ENCODE measurements at places on chromosomes 4 and X.

- DNase-seq = no peak
These were observed 23.3 kb downstream of the SPARCL1 start for GRCh38 chr4:87505862-87506261.

- no peak for DNase-seq
These were observed 25.8 kb downstream of the EXOC1 start for GRCh38 chr4:55879224-55879623.

DNA sequence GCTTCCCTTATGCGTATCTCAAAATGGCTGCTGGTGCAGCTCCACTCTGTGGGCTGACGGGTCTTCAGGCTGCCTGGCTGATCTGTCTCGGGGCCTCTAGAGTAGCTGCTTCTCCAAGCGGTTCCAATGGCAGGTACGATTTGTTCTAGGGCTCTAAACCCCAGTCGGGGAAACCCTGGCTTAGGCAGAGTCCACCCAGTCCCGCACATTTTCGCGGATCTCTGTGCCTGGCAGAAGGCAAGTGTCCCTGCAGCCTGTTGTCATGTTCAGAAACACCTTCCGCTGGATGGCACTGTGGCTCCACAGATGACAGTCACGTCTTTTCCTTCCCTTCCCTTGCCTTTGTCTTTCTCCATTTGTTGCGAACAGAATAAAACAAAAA is 54.4 kb downstream of the NBDY start:
- no peak for DNase-seq

DNA sequence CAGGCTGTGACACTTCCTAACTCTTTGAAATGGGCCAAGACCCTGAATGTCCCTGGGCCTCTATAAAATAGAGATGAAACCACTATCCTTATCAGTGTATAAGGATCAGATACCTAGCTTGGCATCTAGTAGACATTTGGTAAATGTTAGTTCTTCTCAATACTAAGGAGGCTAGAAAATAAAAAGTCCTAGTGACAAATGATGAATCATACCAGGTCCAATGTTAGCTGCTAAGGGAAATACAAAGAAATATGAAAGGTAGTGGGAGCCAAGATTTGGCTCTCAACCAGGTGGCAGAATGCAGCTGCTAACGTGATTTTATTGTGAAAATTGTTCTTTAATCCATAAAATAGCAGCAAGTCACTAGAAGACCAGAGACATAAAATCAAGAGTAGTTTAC is 19.8 kb upstream of the PPARGC1A start:
- DNase-seq = no peak

DNA sequence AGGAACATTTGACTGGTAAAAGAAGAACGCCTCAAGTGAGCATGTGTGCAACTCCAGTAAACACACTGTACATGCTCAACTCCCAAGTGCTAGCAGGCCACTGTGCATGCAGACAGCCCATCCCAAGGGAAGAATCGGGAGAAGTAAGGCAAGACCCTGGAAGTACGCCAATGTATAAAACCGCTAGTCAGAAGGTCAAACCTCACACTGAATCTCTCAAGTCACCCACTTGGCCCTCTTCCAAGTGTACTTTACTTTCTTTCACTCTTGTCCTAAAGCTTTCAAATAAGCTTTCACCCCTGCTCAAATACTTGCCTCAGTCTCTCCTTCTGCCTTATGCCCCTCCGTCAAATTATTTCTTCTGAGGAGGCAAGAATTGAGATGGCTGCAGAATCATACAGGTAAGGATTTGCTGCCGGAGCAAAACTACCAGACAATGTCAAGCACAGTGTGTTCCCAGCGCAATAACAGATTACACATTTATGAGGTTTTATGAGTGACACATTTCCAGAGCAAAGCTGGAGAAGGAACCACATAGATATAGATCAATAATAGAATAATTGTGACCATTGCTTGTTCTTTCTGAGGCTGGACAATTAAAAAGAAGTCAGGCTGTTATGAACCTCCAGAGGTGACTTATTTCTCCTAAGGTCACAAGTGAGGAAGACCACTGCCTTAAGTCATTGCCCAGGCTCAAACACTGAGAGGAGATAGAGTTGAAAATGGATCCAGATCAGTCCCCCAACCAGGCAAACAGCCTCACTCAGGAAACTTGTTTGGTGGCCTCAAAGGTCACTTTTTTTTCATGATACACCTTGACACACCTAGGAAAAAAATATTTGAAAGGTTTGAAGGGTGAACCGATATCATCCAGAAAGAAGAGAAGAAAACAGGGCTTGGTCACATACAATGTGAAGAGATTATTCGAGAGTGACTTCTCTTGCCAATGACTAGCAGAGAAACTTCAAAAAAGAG is 26.3 kb downstream of the CXCL1 start:
- DNase-seq = no peak

GRCh38 chr4:31538877-31539276 is 818.7 kb downstream of the PCDH7 start:
- no peak for DNase-seq

DNA sequence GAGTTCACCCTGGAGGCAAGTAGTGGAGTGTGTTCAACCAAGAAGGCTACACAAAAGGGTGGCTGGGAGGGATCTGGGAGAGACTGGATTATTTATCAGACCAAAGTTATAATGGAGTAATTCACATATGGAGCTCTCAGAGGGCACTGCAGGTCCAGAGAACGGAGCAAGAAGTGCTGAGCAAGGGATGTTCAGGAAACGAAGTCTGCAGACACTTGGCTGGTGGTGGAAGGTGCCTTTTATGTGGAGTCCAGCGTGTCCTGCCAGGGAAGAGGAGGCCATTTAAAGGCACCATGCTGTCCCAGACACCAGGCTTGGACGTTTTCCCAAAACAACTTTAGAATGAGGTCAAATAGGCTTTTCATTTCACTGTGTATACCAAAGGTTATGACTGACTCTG is 130.1 kb downstream of the CEP135 start:
- DNase-seq = no peak

DNA sequence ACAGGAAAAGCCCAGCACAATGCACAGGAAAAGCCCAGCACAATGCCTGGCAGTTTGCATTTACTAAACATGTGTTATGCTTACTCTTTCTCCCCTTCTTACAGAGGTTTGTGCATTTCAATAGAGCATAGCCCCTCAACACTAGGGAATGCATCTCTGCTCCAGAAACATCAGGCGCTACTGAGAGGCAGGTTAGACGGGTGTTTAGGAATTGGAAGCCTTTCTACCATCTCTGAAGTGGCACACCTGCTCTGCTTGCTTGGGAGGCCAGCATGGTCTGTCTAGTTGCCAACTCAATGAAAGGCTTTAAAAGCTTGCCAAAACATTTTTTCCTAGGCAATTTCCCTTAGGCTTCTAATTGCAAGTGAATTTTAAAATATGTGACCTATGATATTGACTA is 55.7 kb downstream of the GRID2 start:
- no peak for DNase-seq

- DNase-seq = peak; percentile 5
These were observed 171.7 kb downstream of the SHROOM3 start for GRCh38 chr4:76606645-76607265.

DNA sequence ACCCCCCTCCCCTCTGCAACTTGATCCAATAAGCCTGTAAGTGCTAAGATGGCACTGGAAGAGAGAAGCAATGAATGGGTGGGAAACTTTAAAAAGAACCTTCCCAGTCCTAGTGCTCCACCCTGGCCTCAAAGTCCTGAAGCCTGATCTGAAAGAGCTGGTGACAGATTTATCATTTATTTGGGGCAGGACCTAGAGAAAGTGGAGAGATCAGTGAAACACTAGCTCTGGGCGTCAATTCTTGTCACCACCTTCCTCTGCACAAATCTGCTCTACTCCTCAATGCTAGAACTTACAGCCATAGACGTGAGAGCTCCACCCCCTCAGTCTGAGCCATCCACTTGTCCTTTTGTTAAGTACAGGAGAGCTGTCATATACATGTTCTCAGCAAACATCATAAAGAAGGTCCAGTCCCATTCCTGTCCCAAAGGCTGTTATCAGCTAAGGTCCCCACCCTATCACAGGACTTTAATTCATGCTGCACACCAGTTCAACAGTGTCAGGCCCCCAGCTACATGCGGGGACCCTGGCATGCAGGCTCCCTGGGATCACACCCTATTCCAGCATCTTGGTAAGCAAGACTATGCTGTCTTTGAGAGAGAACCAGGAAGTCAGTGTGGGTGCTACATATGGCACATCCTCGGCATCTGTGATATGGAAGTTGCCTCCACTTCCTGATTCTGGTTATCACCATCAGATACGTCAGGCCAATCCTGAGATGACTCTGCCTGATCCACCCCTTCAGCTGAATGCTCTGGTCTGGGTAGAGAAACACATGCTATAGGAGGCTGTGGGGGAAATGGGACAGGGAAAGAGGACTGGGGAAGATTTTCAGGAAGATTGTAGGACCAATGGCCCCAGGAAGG is 2.3 kb downstream of the P2RY4 start:
- DNase-seq = no peak

DNA sequence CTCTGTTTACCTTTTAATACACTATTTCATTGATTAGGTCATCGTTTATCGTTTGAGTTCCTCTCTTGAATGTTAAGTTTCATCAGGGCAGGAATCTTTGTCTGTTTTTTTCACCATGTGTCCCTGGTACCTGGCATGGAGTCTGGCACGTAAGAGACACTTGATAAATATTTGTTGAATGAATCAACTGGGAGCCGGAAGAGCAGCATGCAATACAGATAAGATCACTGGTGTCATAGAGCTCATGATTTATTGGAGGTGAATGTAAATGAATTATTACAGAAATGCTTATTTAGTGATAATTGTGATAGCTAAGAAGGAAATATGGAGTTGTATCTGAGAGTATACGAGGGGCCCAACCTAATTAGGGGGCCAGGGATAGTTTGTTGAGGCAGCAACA is 62.8 kb downstream of the UCHL1 start:
- no peak for DNase-seq

DNA sequence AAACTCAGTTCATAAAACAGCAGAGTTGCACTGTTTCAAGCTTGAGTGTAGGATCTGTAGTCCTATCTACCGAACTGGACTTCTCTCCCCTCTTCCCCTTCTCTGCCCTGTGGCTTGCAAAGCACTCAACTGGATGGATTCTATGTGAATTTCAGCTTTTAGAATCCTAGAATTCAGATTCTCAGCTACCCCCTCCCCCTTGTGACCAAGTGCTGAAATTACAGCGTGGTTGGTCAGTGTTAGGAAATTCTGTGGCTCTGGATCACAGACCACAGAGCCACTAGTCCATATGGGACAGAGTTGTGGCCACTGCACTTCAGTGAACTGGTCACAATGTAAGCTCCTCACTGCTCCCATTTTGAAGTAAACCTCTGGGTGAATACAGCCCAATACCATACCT is 64.6 kb upstream of the TRPC5 start:
- DNase-seq = no peak

DNA sequence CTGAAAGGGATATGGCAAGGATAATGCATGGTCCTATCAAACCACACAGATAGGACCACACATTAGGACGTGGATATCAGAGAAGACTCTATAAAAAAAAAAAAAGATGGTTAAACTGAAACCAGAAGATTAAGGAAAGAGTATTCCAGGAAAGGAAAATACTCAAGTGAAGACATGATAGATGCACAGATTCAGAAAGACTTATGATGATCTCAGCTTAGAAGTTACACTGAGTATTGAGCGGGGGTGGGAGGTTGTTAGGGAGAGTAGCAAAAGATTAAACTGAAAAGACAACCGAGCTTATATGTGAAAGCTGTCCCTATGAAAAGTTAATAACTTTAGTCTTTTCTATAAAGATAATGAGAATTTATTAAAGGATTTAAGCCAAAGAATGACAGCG is 211.0 kb upstream of the EMCN start:
- DNase-seq = no peak

- no peak for DNase-seq
These were observed 1577.7 kb upstream of the TENM3 start for GRCh38 chr4:180665481-180665880.

- no peak for DNase-seq
These were observed 126.5 kb downstream of the CHIC2 start for GRCh38 chr4:53937918-53938317.

- DNase-seq = no peak
These were observed 106.5 kb downstream of the FAM193A start for GRCh38 chr4:2642968-2643367.

DNA sequence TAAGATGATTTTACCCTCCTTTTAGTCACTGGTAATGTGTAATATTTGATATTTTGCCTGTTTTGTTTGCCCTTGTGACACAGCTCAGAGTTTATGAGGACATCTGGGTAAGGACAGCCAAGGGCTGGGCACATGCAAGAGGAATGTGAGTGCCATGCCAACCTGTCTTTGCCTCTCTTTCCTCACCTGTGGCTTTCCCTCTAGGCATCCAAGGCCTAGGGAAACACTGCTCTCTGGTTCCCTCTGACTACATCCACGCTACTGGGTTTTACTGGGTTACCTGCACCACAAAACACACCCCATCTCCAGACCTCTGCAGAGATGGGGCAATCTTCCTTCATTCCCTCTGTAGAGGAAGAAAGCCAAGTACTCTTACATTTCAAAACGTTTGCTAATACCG is 7.7 kb downstream of the HPGDS start:
- DNase-seq = no peak

DNA sequence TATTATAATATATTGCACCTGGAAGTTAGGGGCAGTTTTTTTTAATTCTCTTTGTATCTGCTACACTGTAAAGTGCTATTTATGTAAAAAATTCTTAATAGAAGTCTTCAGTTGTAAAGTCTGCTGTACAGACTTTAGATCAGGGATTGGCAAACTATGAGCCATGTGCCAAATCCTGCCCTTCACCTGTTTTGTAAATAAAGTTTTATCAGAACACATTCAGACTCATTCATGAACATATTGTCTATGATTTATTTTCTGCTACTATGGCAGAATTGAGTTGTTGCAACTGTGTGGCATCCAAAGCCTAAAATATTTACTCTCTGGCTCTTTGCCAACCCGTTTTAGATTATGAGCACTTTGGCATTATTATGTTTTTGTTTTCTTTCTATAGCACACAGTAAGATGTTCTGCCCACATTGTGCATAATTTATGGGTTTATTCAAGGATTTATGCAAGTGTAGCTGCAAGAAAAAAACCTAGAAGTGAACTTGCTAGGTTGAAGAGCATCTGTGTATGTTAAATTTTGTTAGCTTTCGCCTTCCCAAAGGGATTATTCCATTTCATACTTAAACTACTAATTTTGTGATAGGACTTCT is 56.9 kb downstream of the CLCN3 start:
- DNase-seq = no peak

GRCh38 chrX:107934262-107934661 is 47.9 kb downstream of the TEX13B start:
- no peak for DNase-seq

- DNase-seq = no peak
These were observed 1.4 kb upstream of the CRMP1 start for GRCh38 chr4:5894266-5894665.

DNA sequence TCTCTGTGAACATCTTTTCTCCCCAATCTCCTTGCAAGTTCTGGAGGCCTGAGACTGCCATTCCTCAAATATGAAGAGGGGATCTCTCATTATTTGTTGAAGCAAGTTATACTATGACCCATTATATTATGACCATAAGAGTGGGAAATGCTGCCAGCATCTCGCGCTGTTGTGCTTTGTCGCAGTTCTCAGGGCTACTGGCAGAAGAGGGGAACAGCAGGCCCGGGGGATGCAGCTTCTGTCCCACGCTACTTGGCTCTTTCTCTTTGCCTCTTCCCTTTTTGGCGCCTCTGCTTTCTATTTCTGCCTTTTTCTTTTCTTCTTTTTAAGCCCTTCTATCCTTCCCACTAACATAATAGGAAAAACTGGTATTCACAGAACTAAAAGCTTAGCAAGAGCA is 64.2 kb downstream of the GEMIN8 start:
- no peak for DNase-seq

GRCh38 chrX:151736685-151737084 is 2.1 kb downstream of the CNGA2 start:
- no peak for DNase-seq

- no peak for DNase-seq
These were observed 34.7 kb upstream of the PRKX start for GRCh38 chrX:3748052-3748559.

- DNase-seq = no peak
These were observed 8.9 kb downstream of the PGAM4 start for GRCh38 chrX:77960567-77960966.

Measured in hematopoietic multipotent progenitor cell treated with erythropoietin and hydrocortisone succinate and interleukin-3 and kit ligand, for 15 days (in vitro differentiated cells).